Glomerular endothelial cell (primary cell): ENCODE measurements at places on chromosomes 3 and 15.

GRCh38 chr3:125359700-125360099 is 15.4 kb downstream of the ZNF148 start:
- no peak for DNase-seq

DNA sequence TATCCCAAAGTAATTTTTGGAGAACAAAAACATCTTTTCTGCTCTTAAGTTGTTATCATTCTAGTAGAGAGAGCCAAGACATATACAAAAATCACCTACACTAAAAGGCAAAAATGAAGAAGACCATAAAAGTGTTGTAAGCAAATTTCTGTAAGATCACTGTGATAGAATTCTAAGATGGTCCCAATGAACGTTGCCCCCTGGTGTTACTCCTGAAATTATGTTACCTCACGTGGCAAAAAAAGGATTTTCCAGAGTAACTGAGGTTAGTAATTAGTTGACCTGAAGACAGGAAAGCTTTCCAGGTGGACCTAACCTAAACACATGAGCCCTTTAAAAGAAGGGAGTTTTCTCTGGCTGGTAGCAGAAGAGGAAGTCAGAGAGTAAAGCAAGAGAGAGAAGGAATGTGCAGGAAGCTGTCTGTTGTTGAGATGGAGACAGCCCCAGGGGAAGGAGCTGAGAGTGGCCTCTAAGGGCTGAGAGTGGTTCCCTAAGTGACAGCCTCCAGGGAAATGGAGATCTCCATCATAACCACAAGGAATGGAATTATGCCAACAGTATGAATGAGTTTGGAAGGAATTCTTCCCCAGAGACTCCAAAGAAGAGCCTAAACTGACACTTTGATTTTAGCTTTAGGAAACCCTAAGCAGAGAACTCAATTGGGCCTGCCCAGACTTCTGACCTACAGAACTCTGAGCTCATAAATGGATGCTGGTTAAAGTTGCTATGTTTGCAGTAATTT is 205.9 kb downstream of the CD47 start:
- no peak for DNase-seq

DNA sequence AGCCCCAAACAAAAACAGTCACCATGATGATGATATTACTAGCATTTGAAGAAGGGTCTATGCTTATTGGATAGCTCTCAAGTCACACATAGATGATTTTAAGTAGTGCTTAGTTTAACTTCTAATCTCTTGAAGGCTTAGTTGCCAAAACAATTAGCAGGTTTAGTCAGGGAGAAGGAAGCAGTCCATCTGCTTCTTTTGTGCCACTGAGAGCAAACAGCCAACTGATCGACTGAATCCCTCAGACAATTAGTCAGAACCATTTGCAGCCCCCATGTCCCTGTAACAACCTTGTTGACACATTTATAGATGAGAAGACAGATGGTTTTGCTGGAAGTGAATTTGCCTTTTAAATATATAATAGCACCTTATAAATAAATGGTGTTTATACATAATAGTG is 585.1 kb upstream of the SUCLG2 start:
- DNase-seq, result no peak

DNA sequence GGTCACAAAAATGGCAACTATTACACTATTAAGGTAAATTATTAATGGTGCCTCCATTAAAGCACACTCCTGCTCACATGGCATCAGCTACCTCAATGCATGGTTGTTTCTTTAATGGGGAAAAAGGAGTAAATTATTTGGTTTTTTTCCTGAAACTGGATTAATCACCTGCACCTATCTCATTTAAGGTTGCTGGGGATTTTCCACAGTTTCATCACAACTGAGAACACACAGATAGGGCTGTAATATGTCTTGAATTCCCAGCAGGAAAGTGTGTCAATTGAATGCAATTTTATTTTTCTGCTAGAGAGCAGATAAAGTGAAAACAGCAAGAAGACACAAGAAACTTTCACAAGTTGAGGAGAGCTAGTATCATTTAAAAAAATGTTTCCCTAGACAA is 36.4 kb downstream of the RFTN1 start:
- no peak for DNase-seq

GRCh38 chr15:39508536-39508935 is 72.3 kb upstream of the THBS1 start:
- no peak for DNase-seq
